ENCODE measurements at places on chromosomes 12 and 14.

- peak; percentile 18 for DNase-seq
Observed at GRCh38 chr14:65972346-65972870, 513.8 kb upstream of the CCDC196 start.

DNA sequence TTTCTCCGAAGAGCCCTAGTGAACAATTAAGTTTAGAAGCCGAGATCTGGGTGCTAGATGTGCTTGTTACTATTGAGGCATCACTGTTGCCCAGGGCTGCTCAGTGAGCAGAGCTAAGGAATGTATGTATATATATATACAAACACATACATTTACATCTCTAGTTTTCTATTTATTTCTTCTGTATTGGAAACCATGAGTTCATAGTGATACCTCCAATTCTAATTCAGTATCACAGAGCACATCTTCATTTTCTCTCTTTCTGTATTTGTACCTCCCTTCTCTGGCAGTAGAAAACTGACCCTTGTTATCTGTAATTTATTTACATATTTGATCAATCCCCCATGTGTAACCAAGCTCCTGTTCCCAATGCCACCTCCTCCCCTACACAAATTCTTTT, 40.7 kb upstream of the FUT8 start:
- DNase-seq = no peak

DNA sequence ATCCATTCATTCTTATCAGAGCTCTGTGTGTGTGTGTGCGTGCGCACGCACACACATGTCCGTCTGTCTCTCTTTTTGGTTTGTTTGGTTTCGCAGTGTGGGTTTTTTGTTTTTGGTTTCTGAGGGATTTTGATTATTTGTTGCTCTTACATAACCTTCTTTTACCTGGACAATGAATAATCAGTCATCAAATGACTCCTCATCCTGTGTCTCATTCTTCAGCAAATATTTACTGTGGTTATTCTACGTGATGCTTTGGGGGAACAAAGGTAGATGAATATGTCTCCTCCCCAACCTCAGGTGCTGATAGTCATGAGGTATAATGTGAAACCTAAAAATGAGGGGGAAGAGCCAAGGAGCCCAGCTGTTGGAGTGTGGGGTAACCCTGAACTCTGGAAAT, 92.4 kb downstream of the SAMD4A start:
- no peak for DNase-seq

- DNase-seq = no peak
Observed at GRCh38 chr12:6345319-6346091, 3.6 kb upstream of the TNFRSF1A start.

GRCh38 chr12:14836336-14837210, 6.8 kb downstream of the ART4 start:
- no peak for DNase-seq

DNA sequence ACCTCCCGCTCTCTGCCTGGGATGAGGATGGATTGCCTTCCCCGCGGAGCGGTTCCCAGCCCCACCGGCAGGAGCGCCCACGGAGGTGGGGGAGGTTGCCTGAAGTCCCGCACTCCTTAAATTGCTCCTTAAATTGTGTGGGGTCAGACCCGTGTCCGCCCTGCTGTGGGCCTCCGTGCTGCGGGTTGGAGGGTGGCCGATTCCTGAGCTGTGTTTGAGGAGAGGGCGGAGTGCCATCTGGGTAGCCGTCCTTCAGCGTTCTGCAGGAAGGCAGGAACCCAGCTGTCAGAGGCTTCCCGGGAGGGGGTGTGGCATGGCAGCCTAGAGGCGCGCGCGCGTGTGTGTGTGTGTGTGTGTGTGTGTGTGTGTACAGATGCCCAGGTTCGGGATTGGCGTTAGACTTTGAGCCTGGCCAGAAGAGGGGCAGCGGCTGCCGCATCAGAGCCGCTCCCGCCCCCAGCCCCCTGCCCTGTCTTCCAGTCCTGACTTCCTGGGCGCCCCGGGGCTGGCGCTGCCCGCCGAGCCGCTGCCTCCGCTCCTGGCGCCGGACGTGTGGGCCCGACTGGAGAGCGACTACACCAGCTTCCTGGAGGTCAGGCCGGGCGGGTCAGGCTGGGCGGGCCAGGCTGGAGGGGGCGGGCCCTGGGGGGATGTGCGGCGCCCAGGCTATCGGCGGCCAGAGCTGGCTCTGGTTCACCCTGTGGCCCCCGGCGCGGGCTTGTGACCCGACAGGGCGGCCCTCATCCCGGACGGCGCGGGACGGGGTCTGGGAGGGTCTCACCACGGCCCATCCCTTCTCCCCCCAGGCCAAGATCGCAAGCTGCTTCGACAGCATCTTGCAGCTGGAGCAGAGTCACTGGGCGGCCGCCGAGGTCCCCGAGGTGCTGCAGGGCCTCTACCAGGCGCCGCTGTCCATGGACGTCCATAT, 9.2 kb downstream of the EXOC3L4 start:
- DNase-seq = peak; percentile 62

DNA sequence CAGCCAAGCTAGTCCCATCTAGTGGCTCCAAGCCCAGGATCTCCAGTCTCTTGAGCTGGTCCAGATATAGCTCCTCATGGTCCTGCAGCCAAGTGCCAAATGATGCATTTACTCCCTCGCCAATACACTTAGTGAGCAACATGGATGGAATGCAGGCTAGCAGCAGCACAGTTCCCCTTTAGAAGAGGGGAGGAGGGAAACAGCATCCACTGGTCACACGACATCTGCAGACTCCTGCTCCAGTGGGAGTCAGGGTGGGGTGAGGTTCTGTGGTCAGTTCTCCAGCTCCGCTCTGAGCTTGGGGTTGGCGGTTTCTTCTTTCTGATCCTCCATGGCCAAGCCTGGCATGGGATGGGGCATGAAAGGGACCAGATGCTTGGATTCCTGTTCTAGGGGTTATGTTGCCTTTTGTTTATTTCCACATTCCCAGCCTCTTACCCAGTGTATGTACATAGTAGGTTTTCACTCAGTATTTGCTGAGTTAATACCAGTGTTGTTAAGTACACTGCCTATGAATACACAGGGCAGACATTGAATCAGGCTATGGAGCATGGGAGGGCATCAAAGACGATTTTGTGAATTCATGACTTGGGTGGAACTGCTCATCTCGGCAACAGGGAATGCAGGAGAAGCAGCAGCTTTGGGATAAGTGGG, 57.3 kb downstream of the GALNT16 start:
- DNase-seq = peak; percentile 97

GRCh38 chr14:33045760-33046159, 107.1 kb downstream of the NPAS3 start:
- DNase-seq = no peak

DNA sequence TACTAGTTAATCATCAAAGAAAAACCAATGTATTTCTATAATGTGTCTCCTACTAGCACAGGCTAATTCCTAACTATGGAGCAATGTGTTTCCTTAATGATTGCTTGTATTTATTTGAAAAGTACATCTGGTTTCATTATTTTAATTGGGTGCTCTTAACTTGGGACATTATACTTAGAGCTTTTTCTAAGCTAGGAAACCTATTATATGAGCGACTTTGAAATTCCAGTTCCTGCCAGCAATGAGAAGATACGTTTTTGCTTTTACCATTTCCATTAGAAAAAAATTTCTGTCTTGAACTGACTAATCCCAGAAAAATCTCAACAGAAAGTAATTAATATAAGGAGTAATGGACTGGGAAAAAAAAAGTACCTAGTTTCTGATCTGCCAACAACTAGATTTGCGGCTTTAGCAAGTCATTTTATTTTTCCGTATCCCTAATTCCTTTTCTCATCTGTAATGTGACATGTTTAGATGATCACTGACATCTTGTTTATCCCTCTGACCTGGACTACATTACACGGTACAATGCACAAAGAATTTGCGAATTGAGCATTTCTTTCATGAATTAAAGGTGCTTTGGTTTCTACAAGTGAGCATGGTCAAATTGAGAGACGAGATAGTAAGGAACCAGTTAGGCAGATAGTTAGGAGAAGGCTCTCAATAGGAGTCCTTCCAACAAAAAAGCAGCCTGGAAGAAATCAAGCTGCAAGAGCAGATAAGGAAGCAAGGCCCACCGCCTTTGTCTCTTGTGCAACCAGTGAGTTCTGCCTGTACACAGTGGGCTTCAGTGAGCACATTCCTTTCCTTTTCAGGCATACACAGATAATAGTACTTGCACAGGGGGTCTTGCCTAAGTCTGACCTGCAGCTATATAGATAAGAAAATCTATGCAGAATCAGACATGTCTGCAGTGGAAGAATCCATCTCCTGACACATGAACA, 1765.0 kb upstream of the FLRT2 start:
- no peak for DNase-seq

DNA sequence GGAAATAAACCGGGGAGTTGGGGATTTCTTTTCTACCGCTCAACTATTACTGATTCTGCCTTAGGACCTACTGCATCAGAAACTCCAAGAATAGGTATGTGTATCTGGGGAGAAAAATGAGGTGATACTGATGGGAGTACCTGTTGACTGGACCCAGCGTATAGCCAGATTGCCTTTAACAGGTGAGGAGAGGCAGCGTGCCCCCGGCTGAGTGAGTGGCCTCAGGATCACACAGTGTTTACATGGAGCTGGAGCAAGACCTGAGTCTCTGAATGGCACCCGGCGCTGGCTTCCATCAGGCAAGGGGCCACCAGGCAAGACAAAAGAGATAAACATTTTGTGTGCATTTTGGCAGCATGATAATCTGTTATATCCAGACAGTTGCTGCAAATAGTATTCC, 496.2 kb downstream of the EGLN3 start:
- DNase-seq = no peak

- DNase-seq = peak; percentile 14
Observed at GRCh38 chr12:104792570-104792969, 165.5 kb downstream of the SLC41A2 start.

All from cardiac muscle cell (in vitro differentiated cells and primary cell).